Activated CD8-positive, alpha-beta memory T cell treated with anti-CD3 and anti-CD28 coated beads, Interleukin-2, amount 50 U/mL, for 48 hours (primary cell): ENCODE measurements at places on chromosomes 6 and 20.

DNA sequence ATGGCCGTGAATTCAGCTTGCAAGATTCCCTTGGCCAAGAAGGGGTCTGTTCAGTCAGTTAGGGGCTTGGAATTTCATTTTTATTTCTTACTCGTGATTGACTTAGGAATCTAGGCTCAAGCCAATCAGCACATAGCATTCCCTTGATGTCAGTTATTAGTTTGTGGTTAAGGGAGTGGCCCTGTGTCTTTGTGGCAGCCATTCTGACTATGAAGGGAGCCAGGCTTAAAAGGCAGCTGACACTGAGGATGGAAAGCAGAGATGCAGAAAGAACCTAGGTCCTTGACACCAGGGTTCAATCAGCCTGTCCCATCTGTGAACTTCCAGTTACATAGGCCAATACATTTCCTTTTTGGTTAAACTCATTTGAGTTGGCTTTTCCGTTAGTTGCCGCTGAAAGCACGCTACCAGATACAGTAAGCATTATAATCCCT lies 48.1 kb downstream of the MCUR1 start:
- no peak for DNase-seq

- no peak for DNase-seq
Observed at GRCh38 chr6:154749341-154749740, 16.1 kb downstream of the SCAF8 start.

- no peak for DNase-seq
Observed at GRCh38 chr6:139736325-139736906, 362.0 kb upstream of the CITED2 start.

- DNase-seq: no peak
Observed at GRCh38 chr20:1535420-1536175, 21.9 kb downstream of the SIRPD start.

- DNase-seq: no peak
Observed at GRCh38 chr6:85620308-85620707, 22.4 kb downstream of the SYNCRIP start.
